Esophagus squamous epithelium (tissue), 5 donors: ENCODE measurements at places on chromosomes 2 and 18. TPM values are rescaled to one million over a fixed set of nuclear protein-coding genes. Genes with fewer than 3 reads are reported as not detected.

The EEF1B2 gene
- total RNA-seq: 243 TPM

The RNF144A gene
- total RNA-seq: 11.6 TPM

The PPIG gene
- total RNA-seq: 31.6 TPM

The PLCD4 gene
- 4.2 TPM for total RNA-seq

DNA sequence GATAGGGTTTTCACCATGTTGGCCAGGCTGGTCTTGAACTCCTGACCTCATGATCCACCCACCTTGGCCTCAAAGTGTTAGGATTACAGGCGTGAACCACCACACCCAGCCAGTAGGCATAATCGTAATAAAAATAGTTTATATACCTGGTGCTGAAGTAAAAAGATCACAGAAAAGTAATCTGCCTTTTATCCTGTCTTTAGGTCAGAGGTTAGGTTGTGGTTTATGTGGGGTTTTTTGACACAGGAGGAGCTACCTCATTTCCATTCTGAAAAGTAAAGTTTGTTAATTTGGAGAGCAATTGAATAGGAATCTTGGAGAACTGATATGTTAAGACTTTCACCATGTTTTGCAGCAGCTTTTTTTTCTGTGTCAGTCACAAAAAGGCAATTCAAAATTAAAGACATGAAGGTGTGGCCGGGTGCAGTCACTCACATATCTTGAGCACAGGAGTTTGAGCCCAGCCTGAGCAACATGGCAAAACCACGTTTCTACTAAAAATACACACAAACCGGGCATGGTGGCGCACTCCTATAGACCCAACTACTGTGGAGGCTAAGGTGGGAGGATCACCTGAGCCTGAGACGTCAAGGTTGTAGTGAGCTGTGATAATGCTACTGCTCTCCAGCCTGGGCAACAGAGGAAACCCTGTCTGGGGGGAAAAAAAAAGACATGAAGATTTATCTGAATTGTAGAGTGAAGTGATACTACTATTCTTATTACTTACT is 31.5 kb downstream of the CCNT2 start:
- H3K4me3 ChIP-seq: no peak overlapping the region
- H3K4me1 ChIP-seq: peaks cover 3% of the 10 kb centered on the region
- H3K36me3 ChIP-seq: no peaks in the 10 kb centered on the region
- H3K27me3 ChIP-seq: no peaks in the 10 kb centered on the region
- no peak overlapping the region for H3K27ac ChIP-seq
- no peak for DNase-seq

DNA sequence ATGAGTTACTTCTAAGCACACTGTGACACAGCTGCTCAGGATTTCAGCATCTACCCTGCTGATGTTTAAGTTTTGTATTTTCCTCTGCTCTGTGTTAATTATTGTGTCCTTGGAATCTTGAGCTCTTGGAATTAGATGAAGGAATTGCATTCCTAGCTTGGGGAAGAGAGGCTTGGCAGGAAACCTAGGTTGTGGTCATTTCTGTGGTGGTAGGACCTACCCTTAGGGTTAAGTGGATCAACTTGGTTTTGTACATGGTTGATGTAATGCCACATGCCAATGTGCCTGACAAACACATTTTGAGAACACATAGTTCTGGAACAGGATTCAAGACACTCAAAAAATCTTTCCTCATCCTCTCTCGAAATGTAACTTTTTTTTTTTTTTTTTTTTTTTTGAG is 264.5 kb upstream of the MEX3C start:
- H3K4me3 ChIP-seq: no peak overlapping the region
- H3K27ac ChIP-seq: no peak overlapping the region
- H3K36me3 ChIP-seq: no peaks in the 10 kb centered on the region
- DNase-seq: no peak
- H3K27me3 ChIP-seq: no peaks in the 10 kb centered on the region
- H3K4me1 ChIP-seq: no peaks in the 10 kb centered on the region

- H3K36me3 ChIP-seq: no peaks in the 10 kb centered on the region
- no peaks in the 10 kb centered on the region for H3K4me1 ChIP-seq
- H3K4me3 ChIP-seq: no peak overlapping the region
- no peaks in the 10 kb centered on the region for H3K27me3 ChIP-seq
These were observed 205.5 kb downstream of the FBXO15 start for GRCh38 chr18:73942081-73942625.

GRCh38 chr18:12574494-12575185 is 83.3 kb downstream of the SPIRE1 start:
- no peaks in the 10 kb centered on the region for H3K36me3 ChIP-seq
- DNase-seq: no peak
- no peaks in the 10 kb centered on the region for H3K27me3 ChIP-seq
- no peaks in the 10 kb centered on the region for H3K4me1 ChIP-seq

- H3K27me3 ChIP-seq: no peaks in the 10 kb centered on the region
- no peaks in the 10 kb centered on the region for H3K4me1 ChIP-seq
- H3K4me3 ChIP-seq: no peak overlapping the region
- DNase-seq: no peak
- H3K36me3 ChIP-seq: no peaks in the 10 kb centered on the region
These were observed 29.9 kb upstream of the OTOS start for GRCh38 chr2:240170354-240170735.

GRCh38 chr2:141142025-141142424 is 988.8 kb downstream of the LRP1B start:
- H3K4me1 ChIP-seq: no peaks in the 10 kb centered on the region
- DNase-seq: no peak

DNA sequence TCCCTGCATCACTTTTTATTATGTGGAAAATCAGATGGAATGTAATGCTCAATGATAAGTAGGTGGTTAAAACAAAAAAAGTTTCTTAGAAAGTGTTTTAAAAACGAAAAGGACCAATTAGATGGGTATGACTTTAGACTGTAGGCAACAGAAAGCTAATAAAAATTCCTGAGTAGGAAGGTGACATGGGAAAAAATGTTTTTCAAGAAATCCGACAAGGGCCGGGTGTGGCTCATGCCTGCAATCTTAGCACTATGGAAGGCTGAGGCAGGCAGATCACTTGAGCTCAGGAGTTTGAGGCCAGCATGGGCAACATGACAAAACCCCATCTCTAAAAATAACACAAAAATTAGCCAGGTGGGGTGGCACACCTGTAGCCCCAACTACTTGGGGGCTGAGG is 126.1 kb downstream of the THADA start:
- DNase-seq: no peak
- no peak overlapping the region for H3K27ac ChIP-seq
- H3K4me1 ChIP-seq: peaks cover 14% of the 10 kb centered on the region

- no peak for DNase-seq
- no peak overlapping the region for H3K27ac ChIP-seq
- H3K36me3 ChIP-seq: no peaks in the 10 kb centered on the region
- H3K4me3 ChIP-seq: no peak overlapping the region
- peaks cover 22% of the 10 kb centered on the region for H3K4me1 ChIP-seq
These were observed 175.7 kb downstream of the ICOS start for GRCh38 chr2:204112084-204112770.

- no peaks in the 10 kb centered on the region for H3K36me3 ChIP-seq
- H3K27ac ChIP-seq: no peak overlapping the region
- no peak overlapping the region for H3K4me3 ChIP-seq
- H3K27me3 ChIP-seq: no peaks in the 10 kb centered on the region
These were observed 298.0 kb downstream of the ZNF407 start for GRCh38 chr18:74895686-74896085.

DNA sequence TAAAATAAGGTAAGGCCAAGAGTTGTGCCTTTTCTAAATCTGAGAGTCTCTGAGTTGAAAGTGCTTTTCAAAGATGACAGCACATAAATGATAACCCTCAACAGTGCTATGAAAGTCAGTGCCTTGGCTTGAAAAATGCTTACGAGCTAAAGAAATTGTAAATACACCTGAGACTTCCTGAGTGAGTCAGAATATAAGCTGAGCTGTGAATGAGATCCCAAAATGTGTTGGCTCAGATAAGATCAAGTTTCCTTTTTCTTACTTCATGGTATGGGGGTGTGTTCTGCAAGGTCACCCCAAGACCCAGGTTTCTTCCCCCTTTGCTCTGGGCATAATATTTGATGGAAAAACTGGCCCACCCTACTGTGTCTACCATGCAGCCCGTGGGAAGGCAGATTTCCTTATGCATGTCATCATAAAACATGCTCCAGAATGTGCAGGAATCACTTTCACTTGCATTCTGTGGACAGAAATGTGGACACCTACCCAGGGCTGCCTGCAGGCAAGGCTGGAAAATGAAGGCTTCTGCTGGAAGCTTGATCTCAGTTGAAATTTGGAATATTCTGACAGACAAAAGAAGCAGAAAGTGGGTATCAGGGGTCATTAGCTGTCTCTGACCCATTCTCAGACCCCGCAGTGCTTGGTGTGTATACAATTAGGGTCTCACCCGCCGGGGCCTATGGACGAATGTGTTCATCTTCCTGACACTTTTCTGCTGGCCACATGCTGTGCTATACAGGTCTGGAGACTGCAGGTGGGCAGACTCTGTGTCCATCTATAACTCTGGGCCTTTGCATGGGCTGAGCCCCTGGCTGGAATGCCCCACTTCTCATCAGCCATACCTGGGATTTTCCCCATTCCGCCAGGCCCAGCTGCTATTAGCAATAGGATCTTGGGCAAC is 212.6 kb downstream of the SH3RF3 start:
- no peaks in the 10 kb centered on the region for H3K27me3 ChIP-seq
- no peak overlapping the region for H3K4me3 ChIP-seq
- no peaks in the 10 kb centered on the region for H3K36me3 ChIP-seq
- no peak overlapping the region for H3K27ac ChIP-seq
- peaks cover 6% of the 10 kb centered on the region for H3K4me1 ChIP-seq
